Activated naive CD8-positive, alpha-beta T cell treated with anti-CD3 and anti-CD28 coated beads for 36 hours (primary cell): ENCODE measurements at places on chromosomes 4 and X. TPM values are rescaled to one million over a fixed set of nuclear protein-coding genes. Genes with fewer than 3 reads are reported as not detected.

DNA sequence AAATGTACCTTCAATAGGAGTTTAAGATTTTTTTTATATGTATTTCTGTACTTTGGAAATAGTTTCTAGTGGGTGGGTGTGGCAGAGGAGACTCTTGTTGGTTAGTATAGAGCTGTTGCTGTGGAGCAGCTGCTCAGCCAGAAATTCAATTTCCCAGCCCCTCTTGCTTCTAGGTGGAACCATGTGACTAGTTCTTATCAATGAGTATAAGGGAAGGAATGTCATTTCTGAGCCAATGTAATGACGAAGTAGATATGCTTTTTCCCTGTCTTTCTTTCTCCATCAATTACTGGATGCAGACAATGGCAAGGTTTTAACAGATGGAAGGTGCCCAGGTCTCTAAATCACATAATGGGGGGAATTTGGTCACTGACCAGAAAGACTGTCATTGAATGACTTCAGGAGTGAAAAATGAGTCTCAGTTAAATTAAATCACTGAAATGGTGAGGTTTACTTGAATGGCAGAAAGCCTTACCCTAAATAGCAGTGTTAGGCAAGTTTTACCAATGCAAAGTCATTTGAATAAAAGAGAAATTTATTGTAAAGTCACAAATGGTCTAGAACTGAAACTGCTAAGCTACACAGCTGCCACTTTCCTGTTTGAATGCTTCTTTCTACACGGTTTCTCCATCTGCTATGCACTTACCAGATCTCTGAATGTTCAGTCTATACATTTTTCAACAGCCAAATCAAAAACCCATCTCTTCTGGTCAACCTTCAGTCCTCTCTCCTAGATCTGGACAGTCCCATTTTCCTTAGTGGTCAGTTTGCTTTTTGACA, 795.4 kb upstream of the MAGEB2 start:
- H3K27ac ChIP-seq = no peak overlapping the region
- no peaks in the 10 kb centered on the region for H3K4me1 ChIP-seq
- H3K36me3 ChIP-seq = no peaks in the 10 kb centered on the region

DNA sequence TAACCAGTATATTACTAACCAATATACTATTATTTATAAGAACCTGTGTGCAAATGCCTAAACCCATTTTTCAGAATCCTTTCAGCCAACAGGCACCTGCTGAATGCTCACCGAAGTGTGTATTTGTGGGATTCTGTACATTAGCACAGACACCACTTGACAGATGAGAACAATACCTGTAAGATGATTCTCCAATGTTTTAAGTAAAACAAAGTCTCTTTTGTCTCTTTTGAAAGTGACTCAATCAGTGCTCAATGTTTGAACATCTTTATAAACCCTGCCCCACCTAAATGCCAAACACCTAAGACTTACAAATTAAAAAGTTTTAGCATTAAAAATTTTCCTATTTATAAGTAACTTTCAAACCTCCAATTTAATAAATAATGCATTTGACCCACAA, 763 bp downstream of the ASB9 start:
- no peak for DNase-seq
- H3K4me1 ChIP-seq = peaks cover 9% of the 10 kb centered on the region
- no peaks in the 10 kb centered on the region for H3K36me3 ChIP-seq
- no peaks in the 10 kb centered on the region for H3K27me3 ChIP-seq
- H3K4me3 ChIP-seq = no peak overlapping the region
- H3K27ac ChIP-seq = no peak overlapping the region

DNA sequence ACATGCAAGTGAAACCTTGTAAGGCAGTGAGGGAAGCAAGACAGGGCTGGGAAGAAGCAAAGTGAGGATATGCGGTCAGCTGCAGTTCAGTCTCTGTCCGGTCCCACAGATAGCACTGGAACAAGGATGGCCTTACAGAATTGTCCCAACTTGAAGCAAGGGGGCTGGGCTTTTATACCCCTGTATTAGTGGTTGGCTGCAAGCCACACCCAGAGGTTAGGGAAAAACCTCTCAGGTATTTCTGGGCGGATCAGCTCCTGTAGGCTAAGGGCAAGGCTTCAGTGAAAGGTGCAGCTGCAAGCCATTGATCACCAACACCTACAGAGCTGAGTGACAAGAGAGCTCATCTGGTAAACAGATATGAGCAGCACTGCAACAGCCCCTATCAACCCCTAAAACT, 89.0 kb downstream of the KDR start:
- H3K4me3 ChIP-seq = no peak overlapping the region
- no peaks in the 10 kb centered on the region for H3K36me3 ChIP-seq
- peaks cover 8% of the 10 kb centered on the region for H3K27me3 ChIP-seq
- DNase-seq = no peak

The ABHD18 gene
- 18.4 TPM for total RNA-seq

DNA sequence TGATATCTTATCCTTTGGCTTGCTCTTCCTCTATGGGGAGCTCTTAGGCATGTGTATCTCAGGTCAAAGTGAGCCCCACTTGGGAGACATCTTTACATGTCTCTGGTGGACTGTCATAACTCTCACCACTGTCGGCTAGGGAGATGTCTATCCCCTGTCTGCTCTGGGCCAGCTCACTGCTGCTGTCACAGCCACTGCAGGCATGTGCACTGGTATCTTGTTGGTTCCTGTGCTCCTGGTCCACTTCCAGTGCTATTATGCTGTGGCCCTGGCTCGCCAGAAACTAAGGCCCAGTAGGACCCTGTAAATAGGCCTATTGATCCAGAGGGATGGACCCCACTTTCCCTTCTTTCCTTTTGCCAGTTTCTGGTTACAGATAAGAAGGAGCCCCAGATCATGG, 56.6 kb upstream of the LAS1L start:
- H3K4me1 ChIP-seq = peaks cover 15% of the 10 kb centered on the region
- H3K27ac ChIP-seq = no peak overlapping the region
- no peak overlapping the region for H3K4me3 ChIP-seq

GRCh38 chrX:71913156-71913950, 2.7 kb downstream of the NHSL2 start:
- no peak overlapping the region for H3K4me3 ChIP-seq
- H3K4me1 ChIP-seq = no peaks in the 10 kb centered on the region
- H3K36me3 ChIP-seq = no peaks in the 10 kb centered on the region
- H3K27me3 ChIP-seq = peaks cover 41% of the 10 kb centered on the region
- no peak overlapping the region for H3K27ac ChIP-seq
- DNase-seq = no peak

DNA sequence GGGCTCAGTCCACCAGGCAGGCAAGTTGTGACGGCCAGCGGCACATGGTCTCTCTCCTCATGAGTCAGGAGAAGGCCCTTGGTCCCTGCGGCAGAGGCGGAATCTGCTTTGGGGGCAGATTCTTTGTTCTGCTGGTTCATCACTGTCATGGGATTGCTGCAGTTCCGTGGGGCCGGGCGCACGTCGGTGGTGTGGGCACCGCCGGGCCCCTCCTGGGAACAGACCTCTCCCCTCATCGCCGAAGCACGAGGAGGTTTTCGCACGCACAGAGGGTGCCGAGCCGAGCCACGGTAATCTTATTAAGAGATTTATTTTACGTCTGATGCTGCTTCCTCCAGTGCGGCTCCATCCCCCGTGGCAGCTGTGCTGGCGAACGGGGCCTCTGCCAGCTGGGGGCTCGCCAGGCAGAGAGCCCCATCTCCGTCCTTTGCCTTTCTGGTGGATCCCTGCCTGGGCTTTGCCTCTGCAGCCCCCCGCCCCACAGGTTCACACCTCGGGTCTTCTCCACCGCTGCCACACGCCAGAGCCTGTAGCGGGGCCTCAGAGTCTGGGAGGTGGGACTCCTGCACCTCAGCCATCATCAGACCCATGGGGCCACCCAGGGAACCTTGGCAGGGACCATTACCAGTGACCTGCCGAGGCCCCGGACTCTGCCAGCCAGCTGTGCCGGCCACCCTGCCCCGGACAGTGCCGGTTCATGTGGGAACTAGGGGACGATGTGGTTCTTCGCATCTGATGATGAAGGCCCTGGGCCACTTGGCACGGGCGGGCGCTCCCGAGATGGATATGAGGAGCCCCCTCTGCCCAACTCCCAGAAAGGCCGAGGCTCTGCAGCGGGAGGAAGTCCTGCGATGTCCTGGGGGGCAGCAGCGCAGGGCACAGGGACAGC, 86.7 kb upstream of the NKX1-1 start:
- no peaks in the 10 kb centered on the region for H3K4me1 ChIP-seq
- H3K27ac ChIP-seq = no peak overlapping the region
- no peaks in the 10 kb centered on the region for H3K36me3 ChIP-seq
- peaks cover 3% of the 10 kb centered on the region for H3K27me3 ChIP-seq
- no peak for DNase-seq

DNA sequence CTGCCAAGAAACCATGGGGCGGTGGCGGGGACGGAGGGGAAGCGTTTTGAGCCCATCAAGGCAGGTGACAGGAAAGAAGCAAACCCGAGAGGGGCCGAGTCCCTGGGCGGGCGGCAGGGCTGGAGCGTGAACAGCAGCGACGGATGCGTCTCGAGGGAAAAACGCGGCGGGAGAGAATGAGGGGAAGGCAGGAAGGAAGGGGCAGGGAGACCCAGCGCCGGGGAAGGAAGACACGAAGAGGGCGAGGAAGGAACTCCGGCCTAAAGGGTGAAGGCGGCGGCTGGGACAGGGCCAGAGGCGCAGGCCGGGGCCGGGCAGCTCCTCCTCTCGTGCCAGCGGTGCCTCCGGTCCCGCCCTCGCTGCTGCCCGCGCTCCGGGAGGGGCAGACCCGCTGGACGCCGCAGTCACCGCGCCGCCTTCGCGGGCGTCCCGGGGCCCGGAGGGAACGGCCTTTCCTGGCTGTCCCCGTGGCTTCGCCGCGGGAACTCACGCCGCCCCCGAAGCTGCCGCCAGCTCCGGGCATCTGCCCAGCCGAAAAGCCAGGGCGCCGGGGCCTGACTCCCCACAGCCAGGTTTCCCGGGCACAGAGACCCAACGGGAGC, 751 bp upstream of the RGS12 start:
- peaks cover 48% of the 10 kb centered on the region for H3K27me3 ChIP-seq
- H3K4me3 ChIP-seq = peak overlapping the region; percentile 91
- H3K27ac ChIP-seq = no peak overlapping the region
- H3K4me1 ChIP-seq = peaks cover 6% of the 10 kb centered on the region

The ARX gene
- total RNA-seq = not detected

GRCh38 chrX:17769701-17770269, 32.5 kb downstream of the SCML1 start:
- no peak for DNase-seq
- H3K36me3 ChIP-seq = no peaks in the 10 kb centered on the region
- no peaks in the 10 kb centered on the region for H3K27me3 ChIP-seq
- no peak overlapping the region for H3K27ac ChIP-seq
- H3K4me1 ChIP-seq = no peaks in the 10 kb centered on the region
- H3K4me3 ChIP-seq = no peak overlapping the region

DNA sequence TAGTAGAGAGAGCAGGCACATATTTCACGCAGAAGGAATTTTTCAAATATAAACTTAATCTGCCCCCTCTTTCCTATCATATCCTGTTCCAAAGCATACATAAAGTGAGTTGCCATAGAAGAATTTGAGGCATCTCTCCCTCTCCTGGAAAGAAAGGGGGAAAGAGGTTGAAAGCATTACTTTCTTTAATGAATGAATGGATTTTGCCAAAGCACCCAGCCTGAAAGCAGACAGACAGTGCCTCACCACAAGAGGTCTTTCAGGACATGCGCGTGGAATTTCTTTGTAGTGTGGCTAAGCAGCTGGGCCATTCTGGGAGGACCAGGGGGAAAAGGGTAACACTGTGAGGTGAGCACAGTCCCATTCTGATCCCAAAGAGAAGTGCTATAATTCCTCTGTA, 651.4 kb downstream of the IQCM start:
- no peaks in the 10 kb centered on the region for H3K4me1 ChIP-seq
- no peak overlapping the region for H3K27ac ChIP-seq
- no peaks in the 10 kb centered on the region for H3K36me3 ChIP-seq
- H3K4me3 ChIP-seq = no peak overlapping the region
- DNase-seq = no peak

The FGG gene
- total RNA-seq = not detected

DNA sequence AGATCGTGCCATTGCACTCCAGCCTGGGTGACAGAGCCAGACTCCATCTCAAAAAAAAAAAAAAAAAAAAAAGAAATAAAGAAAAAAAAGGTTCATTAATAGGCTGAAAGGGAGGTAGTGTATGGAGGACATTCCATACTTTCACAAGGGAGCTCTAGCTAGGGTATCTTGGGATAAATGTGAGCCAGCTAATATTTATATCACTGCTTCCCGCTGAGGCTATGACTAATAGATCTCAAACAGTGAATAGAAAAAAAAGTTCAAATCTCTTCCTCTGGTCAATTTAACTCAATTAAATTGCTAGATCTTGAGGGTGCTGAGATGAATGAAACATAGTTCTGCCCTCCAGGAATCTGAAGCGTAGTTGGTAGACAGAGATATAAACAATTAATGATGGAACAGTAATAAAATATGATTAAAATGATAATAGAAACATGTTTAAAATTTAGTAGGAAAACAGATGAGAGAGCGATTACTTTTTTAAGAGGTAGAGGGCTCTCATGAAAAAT, 55.7 kb upstream of the SHISA3 start:
- H3K4me3 ChIP-seq = no peak overlapping the region
- no peaks in the 10 kb centered on the region for H3K36me3 ChIP-seq
- no peaks in the 10 kb centered on the region for H3K4me1 ChIP-seq
- no peak overlapping the region for H3K27ac ChIP-seq
- no peak for DNase-seq
- no peaks in the 10 kb centered on the region for H3K27me3 ChIP-seq

The GPC4 gene
- not detected for total RNA-seq

DNA sequence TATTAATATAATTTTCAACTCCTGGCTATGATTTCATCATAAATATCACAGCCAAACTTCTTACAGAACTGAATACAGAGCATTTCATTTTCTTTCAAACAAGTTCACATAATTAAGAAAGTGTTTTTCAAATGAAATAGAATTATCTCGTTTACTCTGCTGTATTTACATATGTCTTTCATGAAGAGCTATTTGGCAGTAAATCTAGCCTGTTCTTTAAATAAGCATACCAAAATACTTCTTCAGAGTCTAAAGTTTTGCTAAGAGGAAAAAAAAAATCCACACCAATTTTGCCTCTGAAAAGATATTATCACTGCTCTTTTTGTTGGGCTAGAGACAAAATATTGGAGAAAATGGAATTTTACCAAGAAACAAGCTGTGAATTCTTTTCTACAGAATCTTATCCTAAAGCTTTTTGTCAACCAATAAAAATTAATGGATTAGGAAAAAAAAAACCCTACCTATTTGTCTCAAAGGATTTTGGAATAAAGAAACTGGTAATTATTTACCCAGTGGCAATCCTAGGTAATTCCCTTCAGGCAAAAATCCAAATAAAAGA, 287.9 kb upstream of the NR3C2 start:
- H3K4me1 ChIP-seq = no peaks in the 10 kb centered on the region
- no peaks in the 10 kb centered on the region for H3K36me3 ChIP-seq
- H3K4me3 ChIP-seq = no peak overlapping the region
- H3K27me3 ChIP-seq = no peaks in the 10 kb centered on the region
- H3K27ac ChIP-seq = no peak overlapping the region

The VSIG1 gene
- total RNA-seq = 0.56 TPM

GRCh38 chrX:150767475-150768131, 74.4 kb downstream of the MTMR1 start:
- no peaks in the 10 kb centered on the region for H3K4me1 ChIP-seq
- H3K36me3 ChIP-seq = no peaks in the 10 kb centered on the region
- H3K27me3 ChIP-seq = no peaks in the 10 kb centered on the region
- no peak for DNase-seq
